ENCODE measurements at places on chromosomes 6 and 20. TPM values are rescaled to one million over a fixed set of nuclear protein-coding genes. Genes with fewer than 3 reads are reported as not detected.

GRCh38 chr20:6245436-6245835 is 122.6 kb upstream of the FERMT1 start:
- DNase-seq = no peak

- no peak for DNase-seq
Observed at GRCh38 chr6:100633096-100633777, 168.5 kb upstream of the SIM1 start.

DNA sequence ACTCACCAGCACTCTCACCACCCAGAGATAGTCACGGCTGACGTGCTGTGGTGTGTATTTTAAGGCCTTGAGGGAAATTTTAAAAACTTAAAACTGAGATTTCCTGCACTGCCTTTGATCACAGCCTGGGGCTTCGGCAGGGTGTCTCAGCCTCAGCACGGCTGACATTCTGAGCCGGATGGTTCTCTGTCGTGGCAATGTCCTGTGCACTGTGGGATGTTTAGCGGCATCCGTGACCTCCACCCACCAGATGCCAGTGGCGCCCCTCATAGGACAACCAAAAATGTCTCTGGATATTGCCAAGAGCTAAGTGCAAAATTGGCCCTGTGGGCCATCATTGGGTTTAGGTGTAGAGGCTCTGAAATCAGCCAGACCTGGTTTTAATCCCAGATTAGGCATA is 142.2 kb upstream of the KCNG1 start:
- no peak for DNase-seq

DNA sequence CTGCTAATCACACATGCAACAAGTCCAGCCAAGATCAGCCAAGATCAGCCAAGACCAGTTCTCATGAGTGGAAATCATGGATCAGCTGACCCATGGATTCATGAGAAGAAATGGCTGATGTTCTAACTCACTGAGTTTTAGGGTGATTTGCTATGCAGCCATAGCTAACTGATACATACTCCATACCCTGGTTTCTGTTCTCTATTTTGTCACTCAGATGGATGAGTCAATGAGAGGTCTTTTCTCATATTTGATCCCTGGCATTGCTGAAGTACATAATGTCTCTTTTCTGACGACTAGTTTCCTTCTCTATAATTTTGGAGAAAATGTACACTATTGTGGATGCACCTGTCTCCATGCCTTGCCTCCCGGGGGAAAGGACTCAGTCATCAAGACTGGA is 118.4 kb upstream of the LY86 start:
- no peak for DNase-seq

DNA sequence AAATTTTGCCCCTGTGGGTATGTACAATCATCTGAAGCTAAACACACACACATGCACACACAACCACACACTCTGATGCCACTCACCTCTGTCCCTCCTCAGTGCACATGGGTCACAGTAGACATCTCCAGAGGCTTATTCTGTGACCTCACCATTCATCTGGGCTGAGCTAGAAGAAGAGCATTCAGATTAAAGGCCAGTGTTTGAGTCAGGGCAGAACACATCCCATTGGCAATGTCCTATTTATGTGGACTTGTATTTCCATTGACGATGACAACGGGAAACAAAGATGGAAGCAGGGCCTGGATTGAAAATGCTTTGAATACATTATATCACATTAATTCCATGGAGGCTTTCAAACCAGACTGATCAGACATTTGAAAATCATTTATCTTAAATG is 26.8 kb upstream of the SLC22A23 start:
- DNase-seq = no peak

- DNase-seq = peak; percentile 78
Observed at GRCh38 chr20:25017257-25017803, 24.8 kb upstream of the APMAP start.

GRCh38 chr20:63951398-63952209 is 4.6 kb downstream of the UCKL1 start:
- DNase-seq = no peak

GRCh38 chr6:32166411-32167061 is 2.1 kb downstream of the EGFL8 start:
- no peak for DNase-seq

DNA sequence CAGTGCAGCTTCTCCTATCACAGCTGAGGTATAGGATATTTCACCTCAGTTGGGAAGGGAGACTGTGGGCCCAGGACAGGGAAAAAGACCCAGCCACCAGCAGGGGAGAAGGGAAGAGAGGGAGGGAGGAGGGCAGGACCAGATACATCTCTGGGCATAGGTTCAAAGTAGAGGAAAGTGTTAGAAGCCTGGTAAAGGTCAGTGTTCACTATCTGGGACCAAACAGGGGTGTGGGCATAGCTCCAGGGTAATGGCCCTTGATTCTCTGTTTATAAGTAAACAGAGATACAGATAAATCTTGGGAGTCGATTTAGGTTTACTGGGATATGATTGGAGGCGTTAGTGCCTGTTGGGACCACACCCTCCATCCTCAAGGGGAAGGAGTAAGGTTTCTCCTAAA is 266.2 kb downstream of the LRFN2 start:
- no peak for DNase-seq

GRCh38 chr6:120173250-120173649 is 823.7 kb upstream of the MAN1A1 start:
- DNase-seq = no peak

DNA sequence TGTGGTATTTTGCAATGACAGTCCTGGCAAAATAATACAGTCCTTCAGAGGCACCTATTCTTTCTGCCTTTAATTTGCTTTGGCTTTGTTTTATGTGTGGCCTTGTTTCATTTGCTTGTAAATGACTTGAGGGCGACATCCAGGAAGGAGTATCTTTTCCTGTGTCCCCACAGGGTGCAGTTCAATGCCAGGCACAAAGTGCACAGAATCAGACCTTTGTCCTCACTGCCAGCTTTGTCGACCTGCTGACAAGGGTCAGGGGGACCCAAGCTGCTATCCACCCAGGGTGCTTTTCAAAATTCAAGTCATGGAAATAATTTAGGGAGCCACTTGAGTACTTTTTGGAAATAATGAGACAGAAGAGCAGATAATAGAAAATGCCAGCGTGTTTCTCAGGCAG is 37.0 kb upstream of the CDKN1A start:
- DNase-seq = no peak

DNA sequence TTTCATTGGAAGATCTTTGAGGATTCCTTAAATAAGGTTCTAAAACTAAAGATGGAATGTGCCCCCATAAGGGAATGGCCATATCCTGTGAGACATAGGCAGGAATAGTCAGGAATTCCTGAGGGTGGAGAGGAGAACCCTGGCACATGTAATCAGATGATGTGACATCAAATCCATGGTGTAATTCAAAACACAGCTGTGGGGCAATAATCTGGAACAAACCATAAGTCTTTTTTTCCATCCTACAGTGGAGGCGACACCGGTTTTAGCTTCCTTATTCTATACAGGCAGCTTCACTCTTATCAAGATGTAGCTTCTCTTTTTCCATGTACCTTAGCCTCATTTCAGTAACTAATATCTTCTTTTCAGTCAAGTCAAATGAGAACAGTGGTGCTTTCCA is 133.6 kb upstream of the CITED2 start:
- no peak for DNase-seq

DNA sequence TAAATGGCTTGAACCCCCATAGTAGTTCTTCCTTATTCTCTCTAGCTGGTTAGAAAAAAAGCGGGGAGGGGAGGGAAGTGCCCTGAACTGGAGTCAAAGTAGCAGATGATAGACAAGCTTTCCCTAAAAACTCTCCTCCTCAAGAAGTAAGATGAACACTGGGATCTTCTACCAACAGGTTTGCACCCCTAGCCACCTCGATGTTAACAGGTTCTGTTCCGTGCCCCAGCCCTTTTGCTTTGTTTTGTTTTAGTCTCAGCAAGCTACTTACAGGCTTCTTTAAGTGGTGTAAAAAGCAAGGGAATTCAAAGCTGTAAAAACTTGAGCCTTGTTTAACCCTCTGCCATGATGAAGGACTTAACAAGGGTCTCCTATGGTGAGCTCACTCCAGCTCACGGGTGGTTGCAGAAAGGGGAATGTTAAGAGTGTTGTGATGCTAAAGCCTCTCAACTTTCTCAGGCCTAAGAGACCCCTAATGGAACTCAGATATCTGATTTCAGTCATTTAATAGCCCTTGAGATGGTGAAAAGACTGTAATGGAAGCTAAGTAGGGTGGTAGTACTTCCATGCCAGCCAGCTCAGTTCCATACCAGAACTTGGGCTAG is 106.0 kb downstream of the FOXO3 start:
- DNase-seq = no peak

GRCh38 chr20:40134176-40134575 is 554.9 kb downstream of the MAFB start:
- DNase-seq = no peak

GRCh38 chr20:62183426-62184142 is 756 bp downstream of the MTG2 start:
- DNase-seq = no peak

DNA sequence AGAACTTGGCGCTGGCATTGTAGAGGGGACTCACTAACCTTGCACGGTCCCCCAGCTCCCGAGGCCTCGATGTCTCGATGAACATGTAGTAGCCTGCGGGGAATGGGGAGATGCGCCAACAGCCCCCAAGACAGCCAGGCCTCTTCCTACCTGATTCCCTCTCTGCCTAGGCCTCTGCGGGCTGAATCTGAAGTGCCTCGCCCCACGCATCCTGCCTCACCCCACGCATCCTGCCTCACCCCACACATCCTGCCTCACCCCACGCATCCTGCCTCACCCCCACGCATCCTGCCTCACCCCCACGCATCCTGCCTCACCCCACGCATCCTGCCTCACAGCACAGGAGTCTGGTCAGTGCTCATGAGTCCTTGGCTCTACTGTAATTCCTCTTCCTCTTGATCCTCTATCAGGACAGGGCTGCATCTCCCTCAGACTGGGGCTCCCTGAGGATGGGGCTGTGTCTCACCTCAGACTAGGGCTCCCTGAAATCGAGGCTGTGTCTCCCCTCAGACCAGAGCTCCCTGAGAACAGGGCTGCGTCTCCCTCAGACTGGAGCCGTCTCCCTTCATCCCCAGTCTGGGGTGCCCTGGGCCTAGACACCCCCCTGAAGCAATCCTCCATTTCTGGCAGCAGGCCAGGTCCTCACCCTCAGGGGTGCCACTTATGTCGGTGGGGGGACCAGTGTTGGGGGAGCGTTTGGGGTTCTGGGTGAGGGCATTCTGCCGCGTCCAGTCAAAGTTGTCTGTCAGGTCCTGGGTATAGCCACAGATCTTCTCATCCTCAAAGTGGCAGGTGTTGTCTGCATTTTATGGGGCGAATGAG is 53.6 kb downstream of the MDGA1 start:
- DNase-seq = no peak

The TRIM10 gene
- total RNA-seq = not detected

The FOXP4 gene
- total RNA-seq = 11.4 TPM

The FNDC11 gene
- not detected for total RNA-seq

The ZSCAN23 gene
- total RNA-seq = not detected

The HLA-DMA gene
- total RNA-seq = 7.5 TPM

The HCRTR2 gene
- total RNA-seq = not detected

The RGS17 gene
- total RNA-seq = not detected

The OPRL1 gene
- total RNA-seq = 0.10 TPM
